ENCODE measurements at places on chromosomes 1 and 21.

DNA sequence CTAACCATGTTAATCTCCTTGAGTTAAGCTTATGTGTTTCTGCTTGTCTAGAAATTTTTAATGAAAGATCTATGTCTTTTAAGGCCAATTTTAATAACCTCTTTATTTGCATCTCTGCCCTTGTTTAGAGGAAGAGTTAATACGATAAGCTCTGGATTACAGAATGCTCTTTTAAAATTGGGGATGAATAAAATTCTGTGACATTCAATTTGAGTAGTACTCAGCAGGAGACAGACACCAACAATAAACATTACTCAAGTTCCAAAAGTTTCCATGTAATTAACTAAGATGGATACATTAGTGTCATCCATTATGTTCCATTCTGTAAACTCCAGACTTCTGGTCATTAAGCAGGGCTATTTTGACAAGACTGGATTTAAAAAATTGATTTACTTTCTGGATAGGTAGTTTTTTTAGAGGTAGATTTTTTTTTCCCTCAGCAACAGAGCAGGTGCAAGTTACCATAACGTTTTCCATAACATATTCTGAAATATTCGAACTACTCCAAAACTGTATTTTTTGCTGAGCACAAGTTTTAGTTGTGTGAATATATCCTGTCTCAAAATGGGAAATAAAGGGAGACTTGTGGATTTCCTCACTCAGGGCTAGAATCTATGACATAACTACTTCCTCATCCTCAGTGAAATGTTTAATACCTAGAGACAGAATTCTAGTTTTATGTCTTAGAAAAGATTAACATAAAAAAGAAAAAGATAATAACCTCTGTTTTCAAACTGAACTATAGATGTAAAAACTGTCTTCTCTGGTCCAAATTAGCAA lies 221.7 kb downstream of the NEGR1 start:
- DNase-seq: no peak

DNA sequence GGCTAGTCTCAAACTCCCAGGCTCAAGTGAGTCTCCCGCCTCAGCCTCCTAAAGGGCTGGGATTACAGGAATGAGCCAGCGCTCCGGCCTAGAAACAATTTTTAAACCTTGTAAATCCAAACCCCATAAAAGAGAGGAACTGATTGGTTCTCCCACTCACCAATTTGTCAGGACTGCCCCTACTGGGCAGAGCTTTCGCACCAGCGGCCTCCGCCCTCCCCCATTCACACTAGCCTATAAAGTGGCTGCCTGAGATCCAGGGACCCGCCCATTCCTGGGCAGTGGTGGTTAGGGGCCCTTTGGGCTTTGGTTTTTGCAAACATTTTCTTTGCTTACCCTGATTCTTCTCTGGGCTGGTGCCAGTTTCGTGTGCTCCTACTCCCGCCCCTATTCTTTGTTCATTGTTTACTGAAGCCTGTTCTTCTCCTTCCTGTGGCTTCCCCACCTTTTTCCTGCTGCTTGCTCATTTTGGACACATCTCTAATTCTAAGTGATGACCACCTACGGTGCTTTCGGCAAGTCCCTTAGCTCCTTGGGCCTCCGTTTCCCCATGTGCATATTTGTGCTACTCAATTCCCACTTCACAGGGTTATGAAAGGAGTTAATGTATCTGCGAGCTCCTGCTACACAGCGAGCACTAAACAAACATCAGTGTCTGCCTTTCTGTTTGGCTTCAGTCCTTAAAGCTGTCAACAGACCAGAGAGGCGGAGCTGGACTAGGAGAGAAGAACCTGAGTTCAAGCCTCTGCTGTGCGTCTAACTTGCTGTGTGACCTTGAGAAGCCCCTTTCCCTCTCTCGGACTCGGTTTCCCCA lies 39.8 kb upstream of the CLIC4 start:
- no peak for DNase-seq

GRCh38 chr1:219582865-219583264 lies 30.0 kb downstream of the ZC3H11B start:
- no peak for DNase-seq

- DNase-seq: no peak
These were observed 681 bp downstream of the B4GALT2 start for GRCh38 chr1:43979528-43980254.

- DNase-seq: no peak
These were observed 160.5 kb downstream of the RASAL2 start for GRCh38 chr1:178254433-178254832.

DNA sequence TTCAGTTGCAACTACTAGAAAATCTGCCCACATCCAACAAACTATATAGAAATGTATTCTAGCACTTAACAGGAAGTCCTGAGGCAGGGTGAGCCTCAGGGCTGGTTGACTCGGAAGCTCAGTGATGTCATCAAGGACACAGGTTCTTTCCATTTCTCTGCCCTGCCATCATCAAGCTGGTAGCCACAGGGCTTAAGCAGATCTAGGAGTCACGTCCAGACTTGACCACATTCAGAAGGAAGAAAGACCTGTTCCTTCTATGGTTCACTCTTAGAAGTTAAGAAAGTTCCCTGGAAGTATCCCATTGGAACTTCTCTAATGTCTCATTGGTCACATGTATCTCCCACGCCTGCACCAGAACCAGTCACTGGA lies 438.1 kb downstream of the PRDM2 start:
- no peak for DNase-seq

GRCh38 chr21:23729331-23729730 lies 1878.0 kb downstream of the MRPL39 start:
- no peak for DNase-seq

DNA sequence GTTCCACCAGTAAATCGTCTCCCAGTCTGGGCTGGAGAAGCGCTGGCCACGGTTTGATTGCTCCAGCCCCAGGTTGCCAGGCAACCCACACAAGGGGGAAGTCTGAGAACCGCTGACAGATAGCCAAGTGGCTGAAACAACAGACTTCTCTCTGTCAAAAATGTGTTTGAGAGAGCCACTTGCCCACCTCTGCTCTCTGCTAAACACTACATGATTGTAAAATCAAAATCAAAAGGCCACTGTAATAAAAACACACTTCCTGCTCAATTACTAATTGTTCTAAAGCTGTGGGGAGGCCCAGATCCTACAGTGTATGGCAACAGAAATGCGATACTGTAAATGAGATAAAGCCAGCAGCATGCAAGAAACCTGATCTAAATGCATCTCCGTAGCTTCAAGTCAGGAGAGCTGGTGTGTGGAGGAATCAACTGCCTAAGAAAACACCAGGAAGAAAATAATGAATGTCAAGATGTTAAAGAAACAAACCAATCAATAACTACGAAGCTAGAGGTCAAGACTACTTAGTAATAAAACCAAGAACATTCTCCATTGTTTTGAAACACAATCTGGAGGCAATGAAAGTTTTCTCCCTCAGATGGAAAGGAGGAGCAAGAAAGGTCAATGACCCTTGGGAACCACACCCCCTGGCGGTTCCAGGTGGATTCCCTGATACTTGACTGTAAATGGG lies 121.2 kb downstream of the SLC45A1 start:
- DNase-seq: no peak

DNA sequence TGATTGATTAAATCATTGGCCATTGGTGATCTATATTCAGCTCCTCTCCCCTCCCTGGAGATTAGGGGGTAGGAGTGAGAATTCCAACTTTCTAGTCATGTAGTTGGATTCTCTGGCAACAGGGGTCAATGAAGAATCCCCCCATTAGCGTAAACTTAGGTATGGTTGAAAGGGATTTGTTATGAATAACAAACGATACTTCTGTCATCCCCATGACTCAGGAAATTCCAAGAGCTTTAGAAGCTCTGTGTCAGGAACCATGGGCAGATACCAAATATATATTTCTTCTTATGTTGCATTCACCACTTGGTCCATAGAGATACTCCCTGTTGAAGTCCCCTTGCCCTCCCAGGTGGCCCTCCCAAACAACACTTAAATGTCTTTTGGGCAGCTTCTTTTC lies 124.5 kb downstream of the DNM3 start:
- DNase-seq: no peak

DNA sequence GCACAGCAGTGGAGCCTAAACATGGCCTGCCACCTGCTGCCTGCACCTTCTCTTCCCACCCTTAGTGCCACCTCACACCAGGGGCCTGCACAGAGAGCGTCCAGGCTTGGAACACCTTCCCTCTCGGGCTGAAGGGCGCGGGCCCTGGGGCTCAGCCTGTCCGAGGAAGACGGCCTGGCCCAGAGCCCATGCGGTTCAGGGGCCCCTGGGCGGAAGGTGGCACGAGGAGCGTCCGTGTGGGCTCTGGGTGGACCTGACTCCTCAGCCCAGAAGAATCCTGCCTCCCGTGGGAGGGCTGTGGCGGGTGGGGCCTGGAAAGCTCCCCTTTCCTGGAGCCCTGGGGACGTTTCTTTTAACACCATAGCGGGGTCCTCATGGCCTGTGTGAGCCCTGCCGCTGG lies 19.4 kb downstream of the DFFB start:
- no peak for DNase-seq

DNA sequence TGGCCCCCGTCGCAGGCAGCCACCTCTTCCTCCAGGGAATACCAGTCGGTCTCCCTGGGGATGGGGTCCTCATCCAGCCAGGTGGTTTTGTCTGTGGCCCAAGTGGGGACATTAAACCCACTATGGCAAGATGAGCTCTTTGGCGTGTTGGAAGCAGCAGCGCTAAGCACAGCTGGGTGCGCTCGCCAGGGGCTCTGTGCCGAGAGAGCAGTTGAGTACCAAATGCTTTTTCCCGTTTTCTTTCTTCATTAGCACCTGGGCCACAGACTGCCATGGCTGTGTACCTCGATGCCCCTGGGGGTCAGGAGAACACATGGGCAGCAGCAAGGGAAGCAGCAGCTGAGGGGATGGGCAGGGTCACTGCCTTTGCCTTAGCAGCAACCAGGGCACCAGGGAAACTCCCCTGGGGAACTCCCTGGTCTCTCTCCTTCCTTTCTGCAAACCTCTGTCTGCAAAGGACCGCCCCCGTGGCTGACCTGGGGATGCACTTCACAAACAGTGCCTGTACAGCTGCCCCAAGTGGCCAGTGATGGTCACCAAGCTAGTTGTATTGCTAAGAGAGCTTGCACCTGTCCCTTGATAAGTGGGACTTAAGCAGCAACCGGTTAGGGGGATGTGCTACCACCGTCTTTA lies 31.1 kb downstream of the EDARADD start:
- DNase-seq: no peak

GRCh38 chr1:203673550-203674411 lies 47.1 kb downstream of the ATP2B4 start:
- DNase-seq: peak; percentile 44

GRCh38 chr21:39330001-39330400 lies 16.6 kb upstream of the BRWD1 start:
- no peak for DNase-seq

Data from activated naive CD4-positive, alpha-beta T cell (primary cell).